ENCODE measurements at places on chromosomes 12 and 14.

- DNase-seq: no peak
Observed at GRCh38 chr12:109182041-109182839, 65.9 kb downstream of the ACACB start.

DNA sequence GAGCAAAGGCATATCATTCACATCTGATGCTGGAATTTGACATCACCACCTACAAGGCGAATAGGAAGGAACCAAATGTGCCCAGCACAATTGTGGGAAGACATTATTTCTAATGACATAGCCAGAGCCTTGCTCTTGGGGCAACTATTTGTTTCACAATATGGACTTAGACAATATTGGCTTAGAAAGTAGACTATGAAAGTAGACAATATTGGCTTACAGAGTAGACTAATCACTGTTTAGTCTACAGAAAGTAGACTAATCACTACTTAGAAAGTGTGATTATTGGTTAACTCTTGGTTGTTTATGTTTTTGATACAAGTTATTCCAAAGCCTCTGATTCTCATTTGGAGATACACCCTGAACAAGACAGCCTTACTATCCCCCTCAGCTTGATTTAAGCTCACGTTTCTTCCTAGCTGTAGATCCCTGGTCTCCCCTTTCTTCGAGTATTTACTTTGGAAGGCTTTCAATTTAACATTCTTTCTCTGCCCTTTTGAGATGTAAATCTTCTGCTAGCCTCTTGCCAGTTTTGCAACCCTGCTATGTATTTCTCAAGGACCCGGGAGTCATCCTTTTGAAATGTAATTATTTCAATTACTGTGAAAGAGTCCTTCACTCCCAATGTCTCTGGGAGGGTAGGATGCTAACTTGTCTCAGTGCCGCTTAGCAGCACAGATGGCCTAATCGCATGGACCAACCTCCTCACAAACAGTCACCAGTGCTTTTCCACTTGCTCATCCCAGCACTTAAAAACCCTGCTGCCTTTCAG is 843.2 kb downstream of the GALC start:
- no peak for DNase-seq

GRCh38 chr14:31232081-31232480 is 24.5 kb upstream of the HECTD1 start:
- DNase-seq: no peak

DNA sequence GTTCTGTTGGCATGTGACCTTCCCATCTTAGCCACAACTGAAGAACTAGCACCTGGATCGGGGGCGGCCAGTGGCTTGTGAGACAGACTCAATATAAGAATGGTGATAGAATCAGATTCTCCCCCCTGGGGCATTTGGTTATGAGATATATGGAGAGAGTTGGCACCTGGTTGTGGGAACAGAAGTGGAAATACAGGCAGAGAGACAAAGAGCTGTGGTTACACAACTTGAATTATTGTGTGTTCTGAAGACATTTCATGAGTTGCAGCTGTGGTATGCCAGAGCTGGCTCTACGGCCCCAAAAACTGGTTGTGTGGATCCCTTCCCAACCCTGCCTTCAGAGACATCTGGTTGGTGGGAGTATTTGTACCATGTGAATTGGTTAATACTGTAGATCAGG is 2.9 kb upstream of the MSRB3 start:
- DNase-seq: no peak

- DNase-seq: peak; percentile 36
Observed at GRCh38 chr12:131835616-131836171, 7.5 kb downstream of the MMP17 start.

DNA sequence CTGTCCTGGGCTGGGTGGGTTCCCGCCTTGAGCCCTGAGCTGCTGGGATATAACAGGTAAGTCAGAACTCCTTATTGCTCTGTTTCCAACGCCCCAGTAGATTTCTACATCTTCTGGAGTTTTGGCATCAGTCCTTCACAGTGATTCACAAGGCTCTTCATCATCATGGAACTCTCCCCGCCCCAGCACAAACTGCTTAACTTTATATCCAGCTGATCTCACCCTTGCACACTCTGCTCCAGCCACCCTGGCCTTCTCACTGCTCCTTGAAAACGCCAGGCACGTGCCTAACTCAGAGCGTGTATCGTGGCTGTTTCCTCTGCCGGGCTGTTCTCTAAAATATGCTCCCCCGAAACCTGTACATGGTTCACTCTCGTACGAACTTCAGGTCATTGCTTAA is 264.9 kb downstream of the NOVA1 start:
- no peak for DNase-seq

GRCh38 chr14:90675399-90675798 is 140.8 kb downstream of the TTC7B start:
- no peak for DNase-seq

GRCh38 chr12:25241167-25242020 is 9.3 kb downstream of the KRAS start:
- no peak for DNase-seq

DNA sequence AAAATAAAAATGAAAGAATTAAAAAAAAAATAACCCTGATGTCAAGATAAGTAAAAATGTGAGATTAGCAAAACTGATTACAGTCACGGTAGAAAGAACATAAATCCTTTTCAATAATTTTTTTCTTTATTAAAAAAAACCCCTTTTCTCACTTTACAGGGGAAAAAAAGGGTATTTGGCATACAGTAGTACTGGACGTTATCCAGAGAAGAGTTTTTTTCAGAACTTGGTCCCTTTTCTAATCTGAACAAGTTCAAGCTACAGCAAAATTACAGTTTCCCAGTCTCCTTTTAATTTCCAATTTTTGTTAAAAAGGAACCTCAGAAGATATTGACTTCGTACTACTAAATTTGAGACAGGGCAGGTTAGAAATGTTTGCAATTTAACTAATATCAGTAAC is 134.7 kb upstream of the DCN start:
- DNase-seq: no peak

GRCh38 chr14:99781091-99781490 is 12.1 kb upstream of the EML1 start:
- no peak for DNase-seq

DNA sequence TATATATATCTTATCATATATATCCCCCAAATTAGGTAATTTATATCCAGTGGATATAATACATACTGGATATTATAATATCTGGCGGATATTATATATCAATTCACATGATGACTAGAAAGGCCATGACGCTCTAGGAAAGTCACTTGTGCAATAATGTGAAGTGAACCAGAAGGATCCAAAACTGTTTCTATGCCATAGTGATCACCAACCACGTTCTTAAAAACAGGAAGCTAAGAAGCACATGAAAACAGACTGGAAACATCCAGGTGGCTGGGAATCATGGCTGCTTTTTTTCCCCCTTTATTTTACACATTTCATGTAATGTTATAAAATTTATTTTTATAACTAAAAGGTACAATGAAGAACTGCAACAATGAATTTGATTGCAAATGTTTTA is 1.4 kb downstream of the GUCY2C start:
- DNase-seq: no peak

GRCh38 chr14:105126981-105127329 is 41.6 kb downstream of the JAG2 start:
- DNase-seq: peak; percentile 22

GRCh38 chr14:106442857-106443256 is 916.5 kb downstream of the TMEM121 start:
- no peak for DNase-seq

GRCh38 chr14:59939828-59940227 is 19.9 kb downstream of the LRRC9 start:
- no peak for DNase-seq

DNA sequence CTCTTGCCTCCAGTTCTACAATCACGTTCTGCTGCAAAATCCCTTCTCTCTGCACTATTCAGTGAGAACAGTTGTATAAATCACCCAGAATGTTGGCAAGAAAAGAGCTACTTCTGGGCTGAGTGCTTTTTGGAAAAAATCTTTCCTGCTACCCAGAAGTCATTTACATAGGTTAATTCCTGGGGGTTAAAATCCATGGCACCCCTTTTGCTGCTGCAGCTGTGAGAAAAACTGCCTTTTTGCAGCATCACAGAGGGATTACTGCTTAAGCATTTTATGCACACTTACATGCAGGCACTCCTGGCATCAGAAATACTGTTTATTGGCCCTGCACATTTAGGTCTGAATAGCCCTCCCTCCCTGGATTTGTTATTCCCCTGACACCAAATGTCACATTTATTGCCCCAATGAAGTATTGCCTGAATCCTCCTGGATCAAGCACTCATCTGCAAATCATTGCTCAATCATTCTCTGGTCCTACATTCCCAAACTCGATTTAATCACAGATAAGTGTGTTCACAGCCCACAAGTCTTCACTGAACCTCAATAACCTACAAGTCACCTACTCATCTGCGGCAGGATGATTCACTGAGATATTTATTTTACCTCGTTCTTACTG is 43.1 kb upstream of the CCDC196 start:
- no peak for DNase-seq

GRCh38 chr12:27290501-27291168 is 42.0 kb upstream of the BMAL2 start:
- DNase-seq: no peak

GRCh38 chr12:5456906-5457305 is 25.0 kb downstream of the NTF3 start:
- no peak for DNase-seq

- no peak for DNase-seq
Observed at GRCh38 chr12:30691122-30691879, 4.4 kb downstream of the IPO8 start.

- DNase-seq: peak; percentile 49
Observed at GRCh38 chr12:58425481-58426392, 484.4 kb downstream of the ATP23 start.

- DNase-seq: no peak
Observed at GRCh38 chr14:98137131-98138025, 1134.6 kb downstream of the BCL11B start.

- no peak for DNase-seq
Observed at GRCh38 chr14:101132051-101132571, 228.6 kb upstream of the RTL1 start.

- no peak for DNase-seq
Observed at GRCh38 chr14:71620401-71620800, 311.8 kb upstream of the RGS6 start.

- no peak for DNase-seq
Observed at GRCh38 chr14:59398841-59399240, 66.3 kb downstream of the GPR135 start.

DNA sequence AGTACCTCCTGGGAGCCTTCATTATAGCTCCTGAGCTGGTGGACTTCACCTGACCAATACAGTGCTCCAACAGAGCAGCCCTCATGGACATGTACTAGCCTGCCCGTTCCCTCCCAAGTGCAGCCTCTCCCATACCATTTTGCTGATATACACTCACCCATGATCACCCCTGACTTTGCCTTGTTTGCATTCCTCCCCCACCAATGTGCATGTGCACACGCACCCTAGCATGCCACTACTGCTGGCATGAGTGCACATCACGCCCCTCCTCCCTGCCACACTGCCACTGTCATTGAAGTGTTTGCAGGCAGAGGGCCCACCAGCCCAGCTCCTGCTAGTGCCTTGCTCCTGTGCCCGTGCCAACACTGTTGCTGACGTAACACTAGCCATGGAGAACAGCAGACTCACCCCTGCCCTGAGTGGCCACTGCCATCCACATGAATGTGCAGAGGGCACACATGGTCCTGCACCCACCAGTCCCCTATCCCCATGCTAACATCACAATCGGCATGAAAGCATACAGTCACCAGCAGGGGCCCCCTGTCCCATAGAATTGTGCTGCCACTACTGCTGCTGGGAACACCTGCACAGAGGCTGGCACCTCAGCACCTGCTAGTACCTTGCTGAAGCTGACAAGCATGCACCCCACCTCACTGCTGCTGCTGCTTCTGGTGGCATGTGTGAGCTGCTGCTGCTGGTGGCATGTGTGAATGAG is 110.3 kb downstream of the SINHCAF start:
- no peak for DNase-seq

DNA sequence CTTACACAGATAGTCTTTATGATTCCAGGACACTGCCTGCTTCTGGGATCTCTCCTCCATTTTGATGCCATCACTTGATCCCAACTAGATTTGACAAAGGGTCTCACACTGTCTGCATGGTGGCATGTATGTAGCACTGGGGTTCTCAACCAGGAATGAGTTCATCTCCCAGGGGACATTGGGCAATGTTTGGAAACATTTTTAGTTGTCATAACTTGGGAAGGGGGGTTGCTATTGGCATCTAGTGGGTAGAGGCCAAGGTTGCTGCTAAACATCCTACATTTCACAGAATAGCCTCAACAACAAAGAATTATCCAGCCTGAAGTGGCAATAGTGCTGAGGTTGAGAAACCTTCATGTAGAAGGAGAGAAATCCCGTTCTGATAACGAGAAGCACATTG is 376.2 kb downstream of the DPF3 start:
- DNase-seq: no peak

DNA sequence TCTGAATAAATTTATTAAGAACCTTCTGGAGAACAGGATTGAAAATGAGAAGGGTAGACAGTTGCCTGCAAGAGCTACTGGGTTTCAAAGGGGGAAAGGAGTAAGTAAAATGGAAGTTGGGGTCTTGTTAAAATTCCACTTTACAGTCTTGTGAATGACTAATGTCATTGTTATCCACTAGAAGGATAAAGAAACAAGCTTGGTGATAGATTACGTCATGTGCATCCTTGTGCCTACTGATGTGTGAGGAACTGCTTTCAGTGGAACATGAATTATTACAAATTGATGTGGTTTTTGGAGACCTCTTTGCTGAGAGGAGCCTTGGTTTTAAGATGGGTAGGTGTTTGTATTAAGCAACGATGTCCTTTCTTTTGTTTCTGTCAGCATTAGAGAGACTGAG is 272.5 kb upstream of the PRICKLE1 start:
- DNase-seq: no peak

DNA sequence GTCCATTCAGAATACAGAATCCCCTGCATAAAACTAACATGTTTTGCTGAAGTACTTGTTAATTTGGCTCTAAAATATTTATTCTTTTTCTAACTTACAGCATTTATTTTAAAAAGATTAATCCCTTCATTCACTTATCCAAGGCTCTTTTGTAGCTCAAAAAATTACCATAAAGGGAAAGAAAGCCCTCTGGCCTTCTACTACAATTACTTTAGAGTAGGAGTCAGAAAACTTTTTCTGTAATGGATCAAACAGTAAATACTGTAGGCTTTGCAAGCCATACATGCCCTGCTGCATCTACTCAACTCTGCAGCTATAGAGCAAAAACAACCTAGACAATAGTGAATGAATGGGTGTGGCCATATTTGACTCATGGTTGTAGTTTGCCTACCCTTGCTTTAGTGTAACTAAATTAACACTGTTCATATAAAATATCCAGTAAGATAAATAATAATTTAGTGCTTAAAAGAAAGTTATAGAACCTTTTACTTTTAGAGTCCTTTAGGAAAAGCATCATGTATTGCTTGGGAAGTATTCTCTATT is 74.2 kb upstream of the ZFP36L1 start:
- DNase-seq: no peak

DNA sequence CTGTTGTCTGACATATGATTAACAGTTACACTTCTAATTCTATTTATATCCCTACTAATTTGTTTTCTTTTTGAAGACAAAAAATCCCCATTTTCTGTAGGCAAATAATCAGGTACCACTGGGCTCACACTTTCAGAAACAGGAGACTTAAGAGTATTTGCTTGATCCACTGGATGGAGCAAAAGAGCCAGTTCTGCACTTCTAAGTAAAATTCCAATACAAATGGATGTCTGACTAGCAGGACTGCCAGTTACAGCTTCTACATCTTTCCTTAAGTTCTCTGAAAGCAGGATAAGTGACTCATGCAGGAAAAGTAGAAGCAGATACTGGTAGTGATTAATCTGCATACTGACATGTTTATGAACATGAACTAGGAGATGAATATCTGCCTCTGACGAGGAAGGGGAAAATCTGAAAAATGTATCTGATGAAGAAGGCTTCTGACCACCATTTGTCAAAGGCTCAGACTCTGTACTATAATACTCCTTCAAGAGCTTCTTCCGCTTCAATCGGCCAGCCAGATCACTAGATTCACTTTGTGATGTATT is 73.8 kb upstream of the ANKS1B start:
- DNase-seq: no peak

Measured in ureter (tissue), 1 donor.